ENCODE measurements at places on chromosomes 7 and 10. TPM values are rescaled to one million over a fixed set of nuclear protein-coding genes. Genes with fewer than 3 reads are reported as not detected.

PDE6C gene
- total RNA-seq, result not detected

SLC26A5 gene
- not detected for total RNA-seq

VTI1A gene
- 9.6 TPM for total RNA-seq

SLC25A13 gene
- 26.1 TPM for total RNA-seq

PNLIPRP2 gene
- total RNA-seq, result not detected

CASTOR2 gene
- total RNA-seq, result 26.4 TPM

TNS3 gene
- 21.1 TPM for total RNA-seq

CPA2 gene
- total RNA-seq, result not detected

PSTK gene
- 0.36 TPM for total RNA-seq

SUN3 gene
- total RNA-seq, result not detected

SLC13A4 gene
- not detected for total RNA-seq

GFRA1 gene
- total RNA-seq, result 0.36 TPM

PRPS1L1 gene
- not detected for total RNA-seq

EBF3 gene
- 38.5 TPM for total RNA-seq

MBL2 gene
- total RNA-seq, result not detected

SPDYE2B gene
- total RNA-seq, result not detected

NEUROG3 gene
- total RNA-seq, result not detected

CDHR1 gene
- total RNA-seq, result not detected

CPA4 gene
- total RNA-seq, result 56.7 TPM

GPR37 gene
- total RNA-seq, result 0.36 TPM

MMRN2 gene
- total RNA-seq, result 6.8 TPM

IGFBP3 gene
- total RNA-seq, result 686 TPM

TAS2R41 gene
- total RNA-seq, result not detected

NAT16 gene
- not detected for total RNA-seq

FAM25G gene
- not detected for total RNA-seq

LRIT1 gene
- not detected for total RNA-seq

HDAC9 gene
- total RNA-seq, result 6.9 TPM

HOXA10 gene
- under 0.01 TPM for total RNA-seq

ADAM8 gene
- total RNA-seq, result 0.32 TPM

SKIDA1 gene
- 0.18 TPM for total RNA-seq

CALHM1 gene
- total RNA-seq, result not detected

DLX5 gene
- total RNA-seq, result not detected

ETV1 gene
- 6.3 TPM for total RNA-seq

IDI2 gene
- not detected for total RNA-seq

FBXO24 gene
- 3.1 TPM for total RNA-seq

NPTX2 gene
- 88.5 TPM for total RNA-seq

KEL gene
- total RNA-seq, result 0.49 TPM

NOM1 gene
- 6.8 TPM for total RNA-seq

ANXA8 gene
- 0.16 TPM for total RNA-seq

HTR5A gene
- not detected for total RNA-seq

ADAM22 gene
- 0.54 TPM for total RNA-seq

AMPH gene
- total RNA-seq, result 1.1 TPM

EXOC6 gene
- total RNA-seq, result 3.6 TPM

SEC24C gene
- total RNA-seq, result 63.8 TPM
